Stimulated activated CD8-positive, alpha-beta memory T cell treated with anti-CD3 and anti-CD28 coated beads, Interleukin-15, amount 100 ng/mL, for 1 hour (primary cell): ENCODE measurements at places on chromosomes 5 and 9.

GRCh38 chr9:124284940-124285441 lies 27.2 kb downstream of the NEK6 start:
- no peak for DNase-seq

DNA sequence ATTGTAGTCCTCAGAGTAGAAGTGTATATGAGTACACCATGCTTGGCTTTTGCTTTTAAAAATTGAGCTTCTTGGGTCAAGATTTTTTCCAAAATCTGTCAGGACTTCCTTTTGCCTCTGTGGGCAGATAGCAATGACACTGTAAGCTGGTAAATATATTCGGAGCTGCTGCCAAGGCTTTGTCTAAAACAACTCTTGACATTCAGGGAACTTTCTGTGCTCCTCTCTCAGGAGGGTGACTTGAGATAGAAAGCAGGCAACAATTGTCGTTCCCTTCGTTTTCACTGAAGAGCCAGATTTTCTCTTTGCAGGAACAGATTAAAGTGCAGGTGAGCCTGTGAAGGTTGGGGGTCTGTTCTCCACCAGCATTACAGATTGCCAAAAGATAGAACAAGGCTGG lies 230.5 kb downstream of the MAST4 start:
- no peak for DNase-seq

DNA sequence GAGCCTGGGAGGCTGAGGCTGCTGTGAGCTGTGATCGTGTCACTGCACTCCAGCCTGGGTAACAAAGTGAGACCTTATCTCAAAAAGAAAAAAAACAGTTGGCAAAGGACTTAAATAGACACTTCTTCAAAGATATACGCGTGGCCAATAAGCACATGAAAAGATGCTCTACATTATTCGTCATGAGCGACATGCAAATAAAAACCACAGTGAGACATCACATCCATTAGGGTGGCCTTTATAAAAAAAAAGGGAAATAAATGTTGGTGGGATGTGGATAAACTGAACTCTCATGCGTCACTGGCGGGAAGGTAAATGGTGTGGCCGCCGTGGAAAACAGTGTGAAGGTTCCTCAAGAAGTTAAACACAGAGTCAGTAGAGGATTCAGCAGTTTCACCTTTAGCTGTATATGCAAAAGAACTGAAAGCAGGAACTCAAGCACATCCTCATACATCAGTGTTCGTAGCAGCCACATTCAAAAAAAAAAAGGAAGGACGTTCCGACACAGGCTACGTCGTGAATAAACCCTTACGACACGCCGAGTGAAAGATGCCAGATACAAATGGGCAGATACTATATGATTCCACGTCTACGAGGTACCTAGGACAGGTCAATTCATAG lies 24.5 kb upstream of the NRARP start:
- no peak for DNase-seq

DNA sequence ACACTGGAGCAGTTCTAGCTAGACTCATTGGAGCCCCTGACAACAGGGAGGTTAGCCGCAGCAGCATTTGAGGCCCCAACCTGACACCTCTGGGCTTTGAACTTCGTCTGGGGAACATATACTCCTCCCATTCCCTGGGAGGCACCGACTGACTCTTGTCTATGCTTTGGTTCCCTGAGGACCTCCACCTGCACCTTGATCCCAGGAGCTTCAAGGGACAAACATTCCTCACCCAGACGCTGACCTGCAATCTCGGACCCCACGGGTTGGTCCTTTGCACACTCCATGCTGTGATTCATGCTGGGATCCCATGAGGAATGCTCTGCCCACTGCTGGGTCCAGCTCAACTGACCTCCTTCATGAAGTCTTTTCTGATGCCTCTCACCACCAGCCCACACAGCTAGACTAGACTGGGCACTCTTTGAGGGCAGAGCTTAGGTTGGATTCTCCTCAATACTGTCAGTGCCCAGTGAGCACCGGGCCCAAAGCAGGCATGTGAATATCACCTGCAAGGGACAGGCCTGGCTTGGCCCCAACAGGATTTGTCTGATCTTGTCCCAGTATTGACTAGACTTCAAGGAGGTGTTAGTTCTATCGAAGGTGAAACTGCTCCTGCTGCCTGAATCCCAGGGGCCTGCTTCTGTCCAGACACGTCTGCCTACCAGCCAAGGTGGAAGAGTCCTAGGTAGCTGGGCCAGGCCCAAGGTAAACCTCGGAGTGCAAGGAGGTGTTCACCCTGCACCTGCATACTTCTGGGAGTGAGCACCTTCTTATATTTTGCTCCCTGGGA lies 51.8 kb upstream of the ZBTB43 start:
- DNase-seq = no peak

GRCh38 chr9:100401042-100401441 lies 25.9 kb upstream of the MSANTD3 start:
- DNase-seq = no peak

- no peak for DNase-seq
Measured at GRCh38 chr9:15305470-15305869, 1.5 kb downstream of the TTC39B start.

GRCh38 chr5:143606043-143606752 lies 202.7 kb upstream of the NR3C1 start:
- DNase-seq = no peak

DNA sequence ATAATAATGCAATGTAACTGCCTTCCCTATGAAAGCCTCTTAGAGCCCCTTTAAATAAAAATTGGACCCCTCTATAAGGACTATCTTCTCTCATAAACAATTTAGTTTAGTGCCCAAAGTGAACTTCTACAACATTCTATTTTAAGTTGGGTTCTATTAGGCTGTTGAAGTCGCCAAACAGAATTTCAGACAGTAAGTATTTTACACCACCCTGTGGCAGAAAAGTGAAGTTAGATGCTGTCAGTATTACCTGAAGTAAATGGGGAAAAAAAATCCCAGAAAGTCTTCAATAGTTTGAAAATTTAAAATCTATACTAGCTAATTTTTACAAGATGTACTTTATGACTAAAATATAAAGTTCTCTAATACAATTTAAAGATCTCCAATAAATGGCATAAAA lies 29.5 kb downstream of the CAAP1 start:
- no peak for DNase-seq

DNA sequence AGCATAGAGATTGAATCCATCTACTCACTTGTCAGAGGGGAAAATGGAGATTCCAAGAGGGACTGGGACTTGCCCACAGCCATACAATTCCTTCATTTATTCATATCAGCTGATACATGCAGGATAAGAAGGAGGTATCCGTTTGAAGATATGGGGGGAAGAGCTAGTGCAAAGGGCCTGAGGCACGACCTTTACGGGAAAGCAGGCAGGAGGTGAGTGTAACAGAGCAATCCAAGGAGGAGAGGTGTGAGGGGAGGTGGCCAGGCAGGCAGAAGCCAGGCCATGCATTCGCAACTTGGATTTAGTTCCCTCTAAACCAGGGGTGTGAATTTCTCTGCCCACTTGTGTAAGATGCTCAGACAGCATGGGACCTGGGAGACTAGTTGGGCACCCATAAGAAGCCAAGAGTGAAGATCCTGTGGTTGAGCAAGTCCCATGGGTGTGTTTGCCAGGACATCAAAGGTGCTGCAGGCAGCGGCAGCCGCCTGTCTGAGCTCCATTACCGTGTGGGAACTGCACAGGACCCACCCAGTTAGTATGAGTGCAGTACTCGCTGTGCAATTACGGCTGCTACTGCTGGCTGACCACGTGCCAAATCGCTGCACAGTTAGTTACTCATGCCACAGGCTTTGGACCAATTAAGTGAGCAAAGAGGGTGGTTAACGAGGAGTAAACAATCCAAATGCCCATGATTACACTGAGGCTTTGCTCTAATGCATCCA lies 31.4 kb upstream of the FAT2 start:
- DNase-seq = no peak

GRCh38 chr9:129394061-129394885 lies 216.2 kb upstream of the IER5L start:
- DNase-seq = no peak

- no peak for DNase-seq
Measured at GRCh38 chr5:151037561-151038411, 17.4 kb downstream of the GPX3 start.

- no peak for DNase-seq
Measured at GRCh38 chr9:26612211-26612610, 280.4 kb downstream of the CAAP1 start.

DNA sequence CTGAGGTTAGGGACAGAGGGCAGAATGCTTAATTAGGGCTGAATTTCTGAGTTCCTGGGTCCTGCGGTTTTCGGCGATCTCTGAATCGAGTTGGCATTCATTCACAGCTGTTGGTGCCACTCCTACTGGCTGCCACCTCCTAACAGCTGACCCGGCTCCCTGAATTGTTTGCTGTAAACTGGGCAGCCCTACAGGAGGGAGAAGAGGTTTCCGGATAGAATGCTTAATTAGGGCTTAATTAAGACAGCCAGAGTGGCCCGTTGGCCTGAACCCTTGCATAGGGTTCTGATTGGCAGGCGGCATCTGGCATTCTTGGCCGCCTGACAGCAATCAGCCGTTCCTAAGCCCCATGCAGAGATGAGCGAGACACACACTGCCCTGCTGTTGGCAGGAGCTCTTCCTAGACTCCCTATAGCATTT lies 25.7 kb downstream of the FRMPD1 start:
- DNase-seq = no peak

DNA sequence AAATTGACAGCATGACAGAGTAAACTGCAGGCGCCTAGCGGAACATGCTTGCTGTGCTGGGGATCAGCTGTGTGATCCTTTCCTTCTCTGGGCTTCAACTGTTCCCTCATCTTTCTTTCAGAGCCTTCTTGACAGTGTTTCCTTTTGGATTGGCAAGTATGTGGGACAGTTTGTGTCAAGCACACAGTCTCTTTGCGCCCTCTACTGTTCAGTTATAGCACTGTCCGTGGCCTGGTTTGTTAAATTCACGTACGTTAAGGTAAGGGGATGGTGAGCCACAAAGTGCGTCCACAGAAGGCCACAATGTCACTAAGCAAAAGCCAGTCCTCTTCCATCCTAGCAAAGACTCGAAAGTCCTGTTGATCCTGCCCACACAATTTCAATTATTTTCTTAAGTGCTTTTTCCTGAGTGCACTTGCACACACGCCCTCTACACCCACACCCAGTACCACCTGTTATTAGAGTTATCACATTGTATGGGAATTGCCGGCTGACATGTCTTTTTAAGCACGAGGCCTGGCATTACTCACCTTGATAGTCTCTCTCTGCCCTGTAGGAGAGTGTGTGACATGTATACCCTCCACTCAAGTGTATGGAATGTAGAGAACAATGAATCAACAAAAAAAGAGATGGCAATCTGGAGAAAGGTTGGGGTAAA lies 22.5 kb upstream of the PTPN3 start:
- no peak for DNase-seq

DNA sequence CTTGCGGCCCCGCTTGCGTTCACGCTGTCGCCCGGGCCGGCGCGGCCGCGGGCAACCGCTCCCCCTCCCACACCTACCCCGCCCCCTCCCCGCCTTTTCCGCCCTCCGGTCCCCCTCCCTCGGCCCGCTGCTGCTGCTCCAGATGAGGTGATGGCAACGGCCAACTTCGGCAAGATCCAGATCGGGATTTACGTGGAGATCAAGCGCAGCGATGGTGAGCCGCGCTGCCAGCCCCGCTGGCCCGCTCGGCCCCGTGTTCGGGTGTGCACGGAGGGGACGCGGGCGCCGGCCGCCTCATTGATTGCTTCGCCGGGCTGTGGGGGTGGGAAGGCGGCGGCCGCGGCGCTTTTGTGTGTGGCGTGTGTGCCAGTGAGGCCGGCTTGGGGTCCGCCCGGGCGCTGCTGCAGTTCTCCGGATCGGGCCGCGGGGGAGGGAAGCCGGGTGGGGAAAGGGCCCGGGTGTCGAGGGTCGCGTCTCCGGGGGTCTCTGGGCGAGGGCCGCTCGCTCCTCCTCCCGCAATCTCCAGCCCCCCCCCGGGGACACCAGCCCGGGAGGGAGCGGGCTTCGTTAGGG lies 403 bp downstream of the KIF2A start:
- DNase-seq = peak; percentile 44

GRCh38 chr9:69223605-69224004 lies 49.5 kb downstream of the TJP2 start:
- no peak for DNase-seq

GRCh38 chr5:88248743-88249540 lies 19.7 kb downstream of the TMEM161B start:
- no peak for DNase-seq

GRCh38 chr9:97176206-97176605 lies 131.3 kb upstream of the CCDC180 start:
- DNase-seq = no peak

- no peak for DNase-seq
Measured at GRCh38 chr9:120724757-120725400, 10.6 kb upstream of the MEGF9 start.

- peak; percentile 8 for DNase-seq
Measured at GRCh38 chr9:135887585-135888050, 19.7 kb downstream of the CAMSAP1 start.

GRCh38 chr5:125480911-125481310 lies 734.5 kb upstream of the ZNF608 start:
- no peak for DNase-seq

DNA sequence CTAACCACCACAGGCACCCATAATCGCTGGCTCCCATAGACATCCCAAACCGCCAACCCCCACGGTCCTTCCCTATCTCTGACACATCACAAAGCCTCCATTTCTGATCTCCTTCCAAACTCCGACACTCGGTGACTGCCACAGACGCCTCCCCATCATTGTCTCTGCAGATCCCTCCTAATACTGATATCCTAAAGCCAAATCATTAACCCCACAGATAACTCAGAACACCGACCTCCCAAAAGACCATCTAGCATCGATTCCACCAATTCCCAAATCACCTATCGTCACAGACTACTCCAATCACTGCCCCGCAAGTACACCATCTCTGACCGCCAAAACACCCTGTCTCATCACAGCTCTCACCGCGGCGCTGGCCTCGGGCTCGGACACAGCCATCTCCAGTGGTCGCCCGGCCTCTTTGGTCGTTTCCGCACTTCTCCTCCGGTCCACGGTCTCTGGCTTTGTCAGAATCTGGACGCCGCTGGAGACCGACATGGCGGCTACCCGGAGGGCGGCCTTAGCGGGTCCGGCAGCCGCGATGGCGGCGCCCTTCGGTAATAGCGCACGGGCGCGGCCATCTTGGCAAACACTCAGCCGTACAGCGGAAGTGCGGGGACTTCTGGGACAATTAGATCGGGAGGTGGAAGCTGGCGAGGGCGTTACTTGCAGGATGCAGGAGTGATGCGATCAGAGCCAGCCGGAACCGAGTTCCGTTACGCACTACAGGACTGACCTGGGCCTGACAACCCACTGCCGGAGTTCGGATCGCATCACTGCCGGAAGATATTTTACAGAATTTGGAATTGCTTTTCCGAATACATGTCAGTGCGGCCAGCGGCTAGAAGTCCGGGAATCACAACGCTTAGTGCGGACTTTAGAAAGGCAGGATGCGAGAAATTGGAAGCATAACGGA lies at the start of gene ZFP37:
ZFP37 (minus strand) TSS at position 534 of the 916 bp plus-strand sequence; CDS start at position 498, 36 bp downstream.
- peak; percentile 52 for DNase-seq
